ENCODE measurements at places on chromosomes 7 and 10.

- no peak for DNase-seq
Observed at GRCh38 chr7:100884736-100885439, 4.6 kb downstream of the UFSP1 start.

GRCh38 chr7:117119192-117119924, 166.1 kb downstream of the ST7 start:
- peak; percentile 87 for DNase-seq

GRCh38 chr7:120272261-120272660, 714 bp upstream of the KCND2 start:
- DNase-seq: peak; percentile 66

DNA sequence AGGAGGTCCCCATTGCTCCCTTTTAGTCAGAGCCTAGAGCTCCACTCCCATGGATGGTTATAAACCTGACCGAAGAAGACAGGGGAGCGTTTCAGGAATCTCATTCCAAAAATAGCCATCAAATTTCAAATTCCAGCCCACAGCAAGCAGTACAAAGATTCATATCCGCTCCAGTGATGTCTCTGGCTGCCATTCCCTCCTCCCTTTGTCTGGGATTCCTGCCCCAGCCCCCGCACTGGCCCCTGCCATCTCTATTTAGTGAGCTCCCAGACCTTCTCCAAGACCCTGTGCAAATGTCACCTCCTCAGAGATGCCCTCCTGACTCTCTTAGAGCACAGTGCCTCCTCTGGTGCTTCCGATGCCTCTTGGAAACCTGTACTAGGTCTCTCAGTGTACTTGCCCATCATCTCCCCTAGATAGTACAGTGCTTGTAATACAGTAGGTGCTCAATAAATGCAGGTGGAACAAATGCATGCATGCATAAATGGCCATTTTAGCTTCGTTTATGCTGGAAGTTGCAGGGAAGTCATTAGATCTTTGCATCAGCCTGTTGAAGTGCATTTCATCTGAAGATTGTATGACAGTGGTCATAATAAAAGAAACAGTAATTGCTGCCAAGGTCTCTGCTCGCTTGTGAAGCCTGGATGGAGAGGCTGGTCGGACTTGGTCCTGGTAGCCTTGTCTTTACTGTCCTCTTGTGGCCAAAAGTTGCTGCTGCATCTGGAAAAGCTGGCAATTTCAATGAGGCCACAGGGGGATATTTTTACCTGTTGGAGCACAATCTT, 32.0 kb upstream of the HABP2 start:
- peak; percentile 79 for DNase-seq

DNA sequence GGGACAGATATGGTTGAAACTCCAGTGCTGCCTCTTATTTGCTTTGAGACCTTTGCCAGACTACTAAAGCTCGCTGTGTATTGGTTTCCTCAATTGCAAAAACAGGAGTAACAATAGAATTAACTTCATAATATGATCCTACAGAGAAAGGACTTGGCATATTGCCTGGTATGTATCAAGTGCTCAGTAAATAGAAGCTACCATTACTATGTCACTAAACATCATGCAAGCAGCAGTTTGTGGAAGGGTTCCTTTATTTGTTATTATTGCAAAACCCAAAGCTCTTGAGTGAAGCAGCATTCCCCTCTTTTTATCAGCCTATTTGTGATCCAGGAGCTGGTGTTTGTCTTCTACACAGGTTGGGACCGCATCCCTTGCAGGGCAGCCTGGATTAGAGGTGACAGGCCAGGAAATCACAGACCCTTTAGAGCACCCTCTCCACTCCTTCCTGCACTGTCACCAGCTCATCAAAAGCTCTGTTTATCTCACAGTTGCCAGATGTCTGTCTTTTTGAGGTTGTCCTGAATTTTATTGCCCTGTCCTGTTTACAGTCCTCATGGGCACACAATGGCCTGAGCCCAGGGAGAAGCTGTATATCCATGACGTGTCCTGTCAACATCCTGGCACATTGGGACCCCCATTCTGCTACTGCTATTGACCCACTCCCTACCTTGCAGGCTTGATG, 121.5 kb downstream of the SNX10 start:
- DNase-seq: peak; percentile 20
